Activated T-cell treated with anti-CD3 and anti-CD28 coated beads, Interleukin-2, amount 50 U/mL, for 48 hours (primary cell): ENCODE measurements at places on chromosomes 5 and 9.

DNA sequence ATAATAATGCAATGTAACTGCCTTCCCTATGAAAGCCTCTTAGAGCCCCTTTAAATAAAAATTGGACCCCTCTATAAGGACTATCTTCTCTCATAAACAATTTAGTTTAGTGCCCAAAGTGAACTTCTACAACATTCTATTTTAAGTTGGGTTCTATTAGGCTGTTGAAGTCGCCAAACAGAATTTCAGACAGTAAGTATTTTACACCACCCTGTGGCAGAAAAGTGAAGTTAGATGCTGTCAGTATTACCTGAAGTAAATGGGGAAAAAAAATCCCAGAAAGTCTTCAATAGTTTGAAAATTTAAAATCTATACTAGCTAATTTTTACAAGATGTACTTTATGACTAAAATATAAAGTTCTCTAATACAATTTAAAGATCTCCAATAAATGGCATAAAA lies 29.5 kb downstream of the CAAP1 start:
- DNase-seq: no peak

GRCh38 chr5:127296321-127296720 lies 5.7 kb downstream of the MEGF10 start:
- DNase-seq: no peak

DNA sequence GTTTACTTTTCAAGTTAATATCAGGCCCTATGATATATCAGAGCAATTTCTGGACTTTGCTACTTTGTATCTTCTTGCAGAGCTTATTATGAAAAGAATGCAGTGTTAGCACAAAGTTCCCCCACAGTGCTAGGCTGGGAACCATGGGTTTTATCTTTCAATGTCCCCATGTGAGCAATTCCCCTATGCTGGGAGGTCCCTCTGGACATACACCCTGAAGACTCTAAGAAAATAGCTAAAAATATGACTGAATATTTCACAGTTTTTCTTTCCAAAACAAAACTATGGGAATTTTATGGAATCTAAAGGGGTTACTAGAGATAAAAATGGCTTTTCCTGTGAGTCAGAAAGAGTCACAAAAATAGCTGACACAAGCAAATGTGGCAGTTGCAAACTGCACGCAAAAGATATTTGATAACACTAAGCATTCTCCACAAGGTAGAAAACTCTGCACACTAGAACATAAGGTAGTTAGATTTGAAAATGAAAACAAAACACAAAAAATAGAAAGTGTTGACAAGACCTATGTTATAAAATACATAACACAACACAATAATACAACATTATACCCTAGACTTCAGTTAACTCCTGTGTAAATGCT lies 487.5 kb upstream of the GRIN3A start:
- DNase-seq: no peak

DNA sequence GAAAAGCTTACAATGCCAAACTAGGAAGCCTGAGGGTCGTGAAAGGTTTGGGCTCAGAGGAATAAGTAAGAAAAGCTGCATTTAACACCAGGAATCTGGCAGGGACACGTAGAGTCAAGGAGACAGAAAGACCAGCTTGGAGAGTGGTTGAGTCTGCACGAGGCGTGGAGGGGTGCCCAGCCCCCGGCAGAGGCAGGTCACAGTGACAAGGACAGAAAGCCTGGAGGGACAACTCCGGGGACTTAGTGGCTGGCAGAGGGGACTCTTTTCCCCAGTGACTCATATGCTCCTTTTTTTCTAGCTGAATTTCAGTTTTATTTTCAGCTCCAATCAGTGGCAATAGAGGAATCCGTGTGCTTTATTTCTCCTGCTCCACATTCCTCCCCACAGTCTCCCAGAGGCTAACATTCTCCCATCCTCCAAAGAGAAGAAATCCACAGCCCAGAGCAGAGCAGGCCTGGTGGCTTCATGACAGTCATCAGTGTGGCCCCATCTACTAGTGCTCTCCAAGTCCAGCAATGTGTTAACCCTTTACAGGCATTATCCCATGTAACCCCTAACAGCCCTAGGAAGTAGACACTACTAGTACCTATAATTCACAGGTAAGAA lies 80.7 kb downstream of the KCNIP1 start:
- no peak for DNase-seq

- DNase-seq: no peak
Measured at GRCh38 chr5:87263498-87263897, 4.2 kb upstream of the RASA1 start.

- no peak for DNase-seq
Measured at GRCh38 chr9:132998831-132999635, 20.5 kb downstream of the GFI1B start.

DNA sequence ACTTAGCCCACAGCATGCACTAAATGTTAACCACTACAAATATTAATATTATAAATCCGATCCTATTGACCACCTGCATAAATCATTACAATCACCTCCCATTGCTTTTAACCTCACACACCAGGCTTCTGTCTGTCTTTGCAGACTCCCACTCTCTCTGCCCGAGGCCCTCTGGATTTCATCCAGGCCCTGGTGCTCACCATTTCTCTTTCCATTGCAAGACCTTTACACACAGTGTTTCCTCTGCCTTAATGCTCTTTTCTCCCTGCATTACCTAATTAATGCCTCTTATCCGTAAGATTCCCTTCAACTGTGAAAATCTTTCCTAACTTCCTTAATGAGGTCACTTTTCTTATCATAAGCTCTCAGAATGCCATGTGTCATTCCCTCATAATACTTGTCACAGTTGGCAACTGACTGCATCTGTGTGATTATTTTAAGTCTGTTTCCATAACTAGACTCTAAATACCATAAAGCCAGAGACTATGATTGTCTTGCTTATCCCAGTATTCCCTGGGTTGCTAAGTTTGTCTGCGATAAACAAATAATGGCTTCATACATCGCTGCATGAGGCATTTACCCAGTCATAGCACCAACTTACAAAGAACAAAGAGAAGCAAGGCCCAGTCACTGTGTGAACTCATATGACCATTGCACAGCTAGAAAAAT lies 155.1 kb downstream of the CCDC192 start:
- DNase-seq: no peak

DNA sequence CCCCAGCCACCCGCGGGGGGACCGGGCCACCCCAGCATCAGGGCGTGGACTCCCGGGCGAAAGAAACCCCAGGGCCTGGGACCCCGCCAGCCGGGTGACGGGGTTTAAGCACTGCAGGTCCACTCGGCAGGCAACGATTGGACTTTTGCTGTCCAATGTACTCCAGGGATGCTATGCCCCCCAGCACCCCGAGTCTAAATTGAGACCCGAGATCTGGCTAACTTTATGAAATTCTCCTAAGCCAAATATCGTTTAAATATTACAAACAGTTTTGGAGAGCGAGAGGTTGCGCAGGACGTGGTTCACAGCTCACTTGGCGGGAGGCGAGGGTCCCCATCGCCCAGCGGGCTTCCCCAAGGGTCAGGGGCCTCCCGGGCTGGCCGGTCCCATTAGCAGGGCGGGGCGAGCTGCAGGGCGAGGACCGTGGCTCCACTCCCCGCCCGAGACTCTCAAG lies 384 bp upstream of the MRPS2 start:
- DNase-seq: no peak

DNA sequence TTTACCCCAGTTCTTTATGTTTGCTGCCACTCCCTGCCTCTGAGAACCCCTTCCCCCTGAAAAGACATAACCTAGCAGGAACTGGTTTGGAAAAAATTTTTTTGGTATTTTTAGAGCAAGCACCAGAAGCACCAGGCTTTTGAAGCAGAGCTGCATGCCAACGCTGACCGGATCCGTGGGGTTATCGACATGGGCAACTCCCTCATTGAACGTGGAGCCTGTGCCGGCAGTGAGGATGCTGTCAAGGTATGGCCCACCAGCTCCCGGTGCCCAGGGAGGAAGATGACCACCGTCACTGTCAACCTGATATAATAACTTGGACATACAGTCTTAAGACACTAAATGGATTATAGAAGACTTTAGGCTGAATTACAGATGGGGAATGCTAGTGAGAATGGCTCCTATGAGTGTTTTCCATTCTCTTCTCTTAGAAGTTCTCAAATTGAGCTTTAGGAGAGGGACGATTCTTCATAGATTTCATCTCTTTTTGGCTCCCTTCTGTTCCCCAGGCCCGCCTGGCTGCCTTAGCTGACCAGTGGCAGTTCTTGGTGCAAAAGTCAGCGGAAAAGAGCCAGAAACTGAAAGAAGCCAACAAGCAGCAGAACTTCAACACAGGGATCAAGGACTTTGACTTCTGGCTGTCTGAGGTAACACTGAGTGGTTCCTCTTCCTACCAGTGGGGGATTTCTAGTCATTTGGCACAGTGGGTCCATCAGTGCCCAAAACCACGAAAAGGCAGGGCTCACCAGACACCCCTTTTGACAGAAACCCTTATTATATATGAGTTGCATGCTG lies 44.9 kb downstream of the DYNC2I2 start:
- no peak for DNase-seq

- DNase-seq: no peak
Measured at GRCh38 chr9:120890320-120891244, 13.6 kb upstream of the PHF19 start.

DNA sequence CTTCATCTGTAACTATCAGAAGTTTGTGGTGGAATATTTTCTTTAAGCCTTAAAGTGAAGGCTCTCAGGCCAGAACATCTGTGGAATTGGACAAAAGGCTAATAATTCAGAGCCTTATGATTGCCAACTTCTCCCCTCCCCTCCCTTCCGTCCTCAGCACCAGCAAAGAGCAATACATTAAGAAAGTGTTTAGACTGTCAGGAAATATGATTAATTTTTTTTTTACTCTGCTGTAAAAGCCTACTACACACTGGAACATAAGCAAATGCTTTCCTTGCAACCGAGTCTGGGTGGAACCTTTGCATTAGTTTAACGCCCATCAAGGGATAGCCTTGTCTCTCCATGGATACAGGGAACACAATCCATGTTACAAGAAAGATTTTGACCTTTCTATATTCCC lies 110.3 kb upstream of the TARS1 start:
- DNase-seq: no peak

DNA sequence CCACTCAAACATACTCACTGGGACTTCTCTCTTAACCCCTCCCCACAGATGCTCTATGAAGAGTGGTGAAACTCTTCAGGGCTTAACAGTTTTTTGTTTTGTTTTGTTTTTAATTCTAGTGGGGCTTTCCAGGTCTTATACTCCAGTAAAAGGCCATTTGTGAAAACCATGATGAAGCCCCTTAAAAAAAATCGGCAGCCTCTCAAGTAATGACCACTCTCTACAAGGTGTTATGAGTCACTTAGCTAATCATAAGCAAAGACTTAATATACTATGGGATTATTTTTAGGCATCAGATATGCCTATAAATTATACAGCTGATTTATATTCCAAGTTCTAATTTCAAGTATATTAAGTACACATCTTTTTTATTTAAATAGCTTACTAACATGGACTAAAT lies 607.9 kb downstream of the RAB3C start:
- DNase-seq: no peak

GRCh38 chr5:24215114-24215513 lies 429.7 kb downstream of the CDH10 start:
- no peak for DNase-seq

DNA sequence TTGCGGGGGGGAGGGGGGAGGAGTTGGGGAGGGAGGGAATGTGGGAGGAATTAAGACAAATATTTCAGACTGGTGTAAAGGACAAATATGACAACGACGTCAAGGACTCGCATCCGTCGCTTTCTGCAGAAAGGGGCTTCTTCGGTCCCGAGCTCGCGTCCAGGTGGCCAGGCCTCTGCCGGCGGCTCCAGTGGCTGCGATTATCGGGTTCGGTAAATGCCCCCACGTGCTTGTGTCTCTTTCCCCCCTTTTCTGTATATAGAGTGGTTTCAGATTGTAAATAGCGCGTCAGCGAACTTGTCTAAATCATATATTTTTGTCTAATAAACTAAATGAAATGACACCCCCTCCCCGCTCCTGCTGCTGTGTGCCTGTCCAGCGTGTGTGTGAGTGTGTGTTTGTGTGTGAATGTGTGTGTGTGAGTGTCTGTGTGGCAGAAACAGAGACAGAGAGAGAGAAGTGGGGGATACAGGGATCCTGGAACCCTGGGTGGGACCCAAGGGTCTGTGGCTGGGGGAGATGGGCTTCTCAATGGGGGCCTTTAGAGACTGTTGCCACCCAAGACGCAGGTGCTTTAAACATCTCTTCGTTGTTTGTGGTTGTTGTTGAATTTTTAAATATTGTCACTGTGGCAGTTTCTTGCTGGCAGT lies 5.6 kb downstream of the IRX1 start:
- no peak for DNase-seq

DNA sequence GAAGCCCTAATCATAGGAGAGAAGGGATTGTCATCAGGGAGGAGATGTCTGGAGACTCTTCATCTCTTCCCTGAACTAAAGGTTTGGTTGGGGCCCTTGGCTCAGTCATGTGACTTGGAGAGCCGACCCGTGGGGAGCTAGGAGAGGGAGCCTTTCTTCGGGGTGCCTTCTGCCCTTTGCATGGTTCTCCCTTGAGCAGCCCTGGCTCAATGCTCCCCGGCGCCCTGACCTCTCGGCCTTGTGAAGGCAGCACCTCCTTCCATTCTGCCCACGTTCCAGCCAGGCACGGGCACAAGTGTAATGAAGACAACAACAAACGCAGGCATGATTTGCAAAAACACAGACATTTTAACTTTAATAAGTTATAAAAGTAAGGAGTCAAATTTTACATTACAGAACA lies 50.4 kb downstream of the ZNF354C start:
- no peak for DNase-seq

- no peak for DNase-seq
Measured at GRCh38 chr9:107569174-107569573, 79.6 kb upstream of the KLF4 start.

DNA sequence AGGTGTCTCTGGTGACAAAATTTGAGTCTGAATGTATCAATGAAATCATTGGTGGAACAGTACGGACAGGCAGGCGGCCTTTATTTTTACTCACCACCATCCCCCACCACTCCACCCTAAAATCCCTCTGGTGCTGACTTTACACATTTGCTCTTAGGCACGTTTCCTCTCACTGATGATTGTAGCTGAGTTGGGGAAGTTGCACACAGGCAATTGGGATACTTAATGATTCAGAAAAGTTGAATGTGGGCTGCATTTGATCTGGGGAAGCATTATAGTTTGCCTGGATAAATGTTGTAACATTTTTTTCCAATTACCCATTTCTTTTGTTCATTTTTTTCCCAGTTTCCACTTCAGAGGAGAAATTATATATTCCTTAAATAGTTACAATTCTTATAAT lies 658.4 kb downstream of the TLR4 start:
- DNase-seq: no peak

DNA sequence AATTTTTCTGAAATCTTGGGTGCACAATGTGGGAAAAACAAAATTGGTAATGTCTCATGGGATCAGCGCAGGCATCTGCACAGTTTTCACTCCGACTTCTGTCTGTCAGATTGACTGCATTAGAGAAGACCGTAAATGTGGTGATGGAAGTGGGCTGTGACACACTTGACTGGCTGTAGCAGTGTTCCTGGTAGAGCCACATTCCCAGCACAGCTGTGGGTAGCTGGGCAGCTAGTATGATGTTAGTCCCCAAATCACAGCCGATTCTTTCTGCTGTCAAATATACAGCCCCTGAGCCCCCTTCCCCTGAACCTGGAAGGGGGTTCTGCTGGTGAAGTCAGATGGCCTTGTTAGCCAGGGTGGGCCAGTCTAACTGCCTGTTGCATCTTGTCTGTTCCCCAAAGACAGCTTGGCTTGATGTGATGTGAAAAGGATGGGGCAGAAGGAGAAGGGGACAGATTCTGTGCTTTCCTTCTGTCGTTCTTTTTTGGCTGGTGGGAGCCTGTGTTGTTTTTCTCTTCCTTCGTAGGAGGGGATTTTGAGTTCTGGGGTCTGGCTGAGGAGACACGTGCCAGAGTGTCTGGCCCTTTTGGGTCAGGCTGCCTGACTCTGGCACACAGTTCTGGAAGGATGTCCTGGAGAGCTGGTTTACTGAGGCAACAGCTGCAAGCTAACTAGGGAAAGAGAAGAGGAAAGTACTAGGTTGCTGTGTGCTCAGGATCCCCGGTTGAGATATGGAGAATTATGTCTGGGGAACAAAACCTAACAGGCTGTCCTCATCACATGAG lies 66.4 kb upstream of the SPRY4 start:
- no peak for DNase-seq
